ENCODE measurements at places on chromosomes 11 and 22.

DNA sequence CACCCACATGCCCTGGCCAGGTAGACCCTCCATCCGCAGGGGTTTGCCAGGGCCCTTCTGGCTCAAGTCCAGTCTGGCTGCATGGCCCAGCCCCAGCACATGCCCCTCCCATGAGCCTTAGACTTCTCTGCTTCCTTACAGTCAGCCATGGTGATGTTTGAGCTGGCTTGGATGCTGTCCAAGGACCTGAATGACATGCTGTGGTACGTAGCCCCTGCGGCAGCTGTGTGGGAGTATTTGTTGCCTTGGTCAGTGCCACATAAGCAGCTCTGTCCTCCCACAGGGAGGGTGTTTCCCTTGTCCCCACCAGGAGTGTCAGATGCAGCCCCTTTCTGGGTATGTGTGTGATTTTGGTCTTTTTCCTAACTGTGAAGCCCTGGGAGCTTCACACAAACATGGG lies 17.5 kb downstream of the CDC45 start:
- DNase-seq: no peak

DNA sequence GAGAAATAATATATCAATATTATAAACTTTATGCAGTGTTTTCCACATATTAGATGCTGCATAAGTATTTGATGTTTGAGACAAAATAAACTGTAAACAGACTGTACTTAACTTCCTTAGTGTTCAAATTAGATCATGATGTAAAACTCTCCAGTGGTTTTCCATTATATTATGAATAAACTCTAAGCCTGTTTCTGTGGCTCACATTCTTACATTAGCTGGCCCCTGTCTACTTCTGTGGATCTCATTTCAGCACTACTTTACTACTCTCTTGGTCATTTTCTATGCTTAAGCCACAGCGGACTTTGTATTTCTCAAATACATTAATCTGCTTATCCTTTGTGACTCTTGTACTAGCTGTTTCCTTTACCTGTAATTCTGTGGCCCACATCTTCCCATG lies 55.6 kb downstream of the ARHGEF12 start:
- no peak for DNase-seq

DNA sequence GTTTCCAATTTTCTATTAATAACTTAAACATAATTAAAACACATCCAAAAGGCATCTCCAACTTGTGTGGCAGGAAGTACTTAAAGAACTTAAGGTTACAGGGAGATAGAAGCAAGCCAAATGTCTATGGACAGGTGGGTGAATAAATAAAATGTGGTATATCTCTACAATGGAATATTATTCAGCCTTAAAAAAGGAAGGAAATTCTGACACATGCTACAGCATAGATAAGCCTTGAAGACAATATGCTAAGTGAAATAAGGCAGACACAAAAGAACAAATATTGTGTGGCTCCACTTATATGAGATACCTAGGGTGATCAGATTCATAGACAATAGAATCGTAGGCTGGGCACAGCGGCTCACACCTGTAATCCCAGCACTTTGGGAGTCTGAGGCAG lies 109.6 kb downstream of the WT1 start:
- no peak for DNase-seq

DNA sequence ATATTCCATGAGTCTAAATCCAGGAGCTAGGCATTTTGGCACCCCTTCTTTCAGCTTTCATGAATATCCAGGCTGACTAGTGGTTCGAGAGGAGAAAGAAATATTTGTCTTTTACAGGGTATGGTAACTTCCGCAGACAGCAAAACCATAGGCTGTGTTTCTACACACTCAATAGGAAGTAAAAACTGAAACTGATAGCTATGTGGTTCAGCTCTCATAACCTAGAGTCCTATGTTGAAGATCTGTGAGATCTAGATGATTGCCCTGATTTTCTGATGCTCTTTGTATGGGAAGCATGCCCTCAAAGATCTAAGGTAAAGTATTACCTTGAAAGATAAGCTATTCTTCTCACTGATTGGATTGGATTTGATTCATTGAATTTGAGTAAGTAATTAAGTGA lies 118.3 kb downstream of the CD44 start:
- DNase-seq: peak; percentile 51

- DNase-seq: peak; percentile 53
Measured at GRCh38 chr11:95835768-95836488, 45.6 kb downstream of the CEP57 start.

DNA sequence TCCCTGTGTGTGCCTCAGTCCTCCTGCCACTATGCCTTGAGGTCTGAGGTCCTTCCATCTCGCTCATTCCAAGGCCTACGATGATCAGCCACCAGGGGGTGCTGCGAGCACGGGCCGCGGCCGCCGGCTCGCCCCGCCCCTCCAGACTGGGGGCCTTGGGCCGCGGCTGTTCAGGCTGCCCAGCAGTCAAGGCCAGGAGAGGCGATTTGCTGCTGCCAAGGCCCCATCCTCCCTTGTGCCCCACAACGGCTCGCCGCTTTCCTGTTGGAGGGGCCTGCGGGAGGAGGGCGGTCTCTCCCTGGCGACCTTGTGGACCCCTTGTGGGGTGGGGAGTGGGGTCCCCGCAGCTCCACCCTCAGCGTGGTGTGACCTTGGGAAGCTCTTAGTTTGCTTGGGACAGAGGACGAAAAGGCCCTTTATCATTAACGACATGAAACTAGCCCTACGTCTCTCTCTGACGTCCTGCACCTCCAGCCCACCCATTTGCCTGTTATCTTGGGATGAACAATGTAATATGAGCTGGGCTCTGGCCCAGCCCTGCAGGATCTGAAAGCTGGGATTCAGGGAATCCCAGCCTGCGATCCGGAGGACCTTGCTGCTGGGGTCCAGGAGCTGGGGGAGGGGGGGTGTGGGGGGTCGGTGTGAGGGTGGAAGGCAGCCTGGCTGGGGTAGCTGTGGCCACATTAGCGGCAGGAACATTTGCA lies 5.3 kb upstream of the GALR3 start:
- DNase-seq: peak; percentile 80

- no peak for DNase-seq
Measured at GRCh38 chr11:76610371-76610770, 60.2 kb downstream of the LRRC32 start.

- DNase-seq: no peak
Measured at GRCh38 chr11:130638033-130638432, 189.6 kb downstream of the ADAMTS15 start.

DNA sequence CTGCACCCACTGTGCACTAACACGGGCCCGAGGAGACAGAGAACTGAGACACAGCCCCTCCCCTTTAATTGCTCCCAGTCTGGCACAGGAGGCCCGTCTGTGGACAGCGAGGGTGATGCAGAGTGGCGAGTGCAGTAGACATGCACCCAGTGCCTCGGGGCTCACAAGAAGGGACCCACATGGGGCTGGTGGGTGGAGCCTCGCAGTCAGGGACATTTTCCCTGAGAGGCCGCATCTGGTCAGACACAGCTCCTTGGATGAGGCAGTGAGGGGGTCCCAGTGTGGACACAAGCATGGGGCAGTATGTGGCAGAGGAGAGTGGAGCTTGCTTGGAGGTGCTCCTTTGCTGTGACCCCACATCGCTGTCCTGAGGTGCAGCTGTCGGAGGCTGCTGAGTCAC lies 54.8 kb downstream of the SBF1 start:
- no peak for DNase-seq

DNA sequence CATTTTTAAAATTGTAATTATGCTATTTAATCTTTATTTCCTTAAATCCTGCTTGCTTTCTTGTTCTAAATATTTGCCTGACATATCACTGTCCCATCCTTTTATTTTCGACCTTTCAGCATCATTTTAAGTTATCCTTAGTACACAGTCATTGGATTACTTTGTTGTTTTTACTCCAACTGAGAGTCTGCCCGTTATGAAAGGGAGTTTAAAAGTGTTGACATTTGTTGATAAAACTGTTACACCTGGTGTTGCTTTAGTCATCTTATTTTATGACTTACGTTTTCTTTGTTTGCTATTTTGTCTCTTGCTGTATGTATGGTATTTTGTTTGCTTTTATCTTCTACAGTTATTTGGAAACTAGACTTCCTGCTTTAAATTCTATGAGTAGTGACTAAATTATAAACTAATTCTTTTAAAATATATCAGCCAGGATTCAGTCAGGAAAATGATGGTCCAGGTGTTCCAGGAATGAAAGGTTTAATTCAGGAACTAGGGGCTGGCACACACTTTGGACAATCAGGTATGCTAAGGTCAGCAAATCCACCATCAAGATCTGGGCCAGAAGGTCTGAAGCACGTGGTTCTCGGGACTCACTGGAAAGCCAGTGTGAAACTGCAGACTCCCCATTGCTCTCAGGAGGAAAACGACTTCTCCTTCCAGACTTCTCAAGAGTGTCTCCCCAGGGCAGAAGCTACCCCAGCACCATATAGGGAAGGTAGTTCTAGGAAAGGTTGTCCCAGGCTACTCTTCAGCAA lies 86.0 kb downstream of the RASSF10 start:
- DNase-seq: no peak

DNA sequence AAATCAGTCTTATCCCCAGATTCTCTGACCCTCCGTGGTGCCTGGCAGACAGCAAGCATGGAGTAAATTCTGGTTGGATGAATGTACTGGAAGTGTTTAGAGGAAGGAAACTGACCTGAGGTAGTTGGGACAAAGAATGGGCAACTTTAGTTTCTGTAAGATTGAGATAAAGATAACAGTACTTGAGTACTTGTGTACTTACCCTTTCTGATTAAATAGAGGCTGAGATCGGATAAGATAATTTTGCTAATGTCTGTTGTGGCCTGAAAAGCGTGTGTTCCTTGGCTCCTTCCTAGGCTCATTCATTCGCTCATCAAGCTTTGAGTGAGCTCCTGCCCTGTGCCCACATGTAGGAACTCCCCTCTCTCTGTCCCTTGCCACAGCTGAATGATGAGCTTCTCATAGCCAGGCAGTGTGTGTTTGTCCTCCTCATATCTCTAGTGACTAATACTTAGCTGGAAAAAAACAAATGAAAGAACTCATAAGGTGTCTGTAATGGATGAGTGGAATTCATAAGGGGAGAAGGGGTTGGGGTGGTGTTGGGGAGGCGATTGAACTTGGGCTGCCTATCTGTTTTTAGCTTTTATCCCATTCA lies 118.1 kb downstream of the DBX1 start:
- DNase-seq: no peak

GRCh38 chr22:37010976-37011375 lies 8.3 kb downstream of the TST start:
- no peak for DNase-seq

- no peak for DNase-seq
Measured at GRCh38 chr11:83120327-83120726, 36.6 kb upstream of the PCF11 start.

- no peak for DNase-seq
Measured at GRCh38 chr22:22037740-22038139, 55.2 kb upstream of the TOP3B start.

DNA sequence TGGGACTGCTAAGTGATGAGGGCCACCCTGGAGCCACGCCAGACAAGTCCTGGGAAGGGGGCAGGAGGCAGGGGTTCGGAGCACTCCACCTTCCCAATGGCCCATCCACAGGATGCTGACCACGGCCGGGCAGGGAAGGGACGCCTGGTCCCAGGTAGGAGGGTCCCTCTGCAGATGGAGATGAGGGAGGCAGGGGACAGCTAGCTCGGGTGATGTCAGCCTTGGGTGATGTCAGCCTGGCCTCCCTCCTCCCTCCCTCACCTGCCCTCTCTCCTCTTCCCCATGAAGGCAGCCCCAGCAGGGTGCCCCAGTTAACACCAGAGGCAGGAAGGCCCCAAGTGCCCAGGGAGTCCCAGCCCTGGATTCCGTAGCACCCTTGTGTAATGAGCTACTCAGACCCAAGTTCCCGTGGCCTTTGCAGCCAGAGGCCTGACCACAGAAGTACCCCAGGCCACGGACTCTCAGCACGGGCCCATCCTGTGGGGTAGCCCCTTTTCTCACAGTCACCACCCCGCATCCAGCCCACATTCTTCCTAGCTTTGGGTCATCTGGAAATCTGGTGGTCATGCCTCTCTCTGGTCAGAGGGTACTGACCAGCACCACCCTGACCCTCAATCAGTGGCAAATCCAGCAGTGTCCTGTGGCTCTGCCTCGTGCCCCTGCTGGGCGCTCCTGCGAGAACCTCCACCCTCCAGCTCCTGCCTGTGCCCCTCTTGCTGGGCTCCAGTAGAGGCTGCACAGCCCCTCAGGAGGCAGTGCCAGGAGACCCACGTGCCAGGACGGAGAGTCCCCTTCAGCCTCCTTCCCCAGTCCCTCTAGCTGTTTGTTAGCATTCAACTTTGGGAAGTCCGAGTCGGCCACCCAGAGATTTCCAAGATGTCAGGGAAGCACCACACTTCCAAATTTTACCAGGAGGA lies 47.4 kb downstream of the SHANK2 start:
- no peak for DNase-seq

GRCh38 chr22:42317008-42317407 lies 46.6 kb upstream of the TCF20 start:
- peak; percentile 82 for DNase-seq

GRCh38 chr22:45540122-45540521 lies 37.4 kb downstream of the FBLN1 start:
- DNase-seq: no peak

DNA sequence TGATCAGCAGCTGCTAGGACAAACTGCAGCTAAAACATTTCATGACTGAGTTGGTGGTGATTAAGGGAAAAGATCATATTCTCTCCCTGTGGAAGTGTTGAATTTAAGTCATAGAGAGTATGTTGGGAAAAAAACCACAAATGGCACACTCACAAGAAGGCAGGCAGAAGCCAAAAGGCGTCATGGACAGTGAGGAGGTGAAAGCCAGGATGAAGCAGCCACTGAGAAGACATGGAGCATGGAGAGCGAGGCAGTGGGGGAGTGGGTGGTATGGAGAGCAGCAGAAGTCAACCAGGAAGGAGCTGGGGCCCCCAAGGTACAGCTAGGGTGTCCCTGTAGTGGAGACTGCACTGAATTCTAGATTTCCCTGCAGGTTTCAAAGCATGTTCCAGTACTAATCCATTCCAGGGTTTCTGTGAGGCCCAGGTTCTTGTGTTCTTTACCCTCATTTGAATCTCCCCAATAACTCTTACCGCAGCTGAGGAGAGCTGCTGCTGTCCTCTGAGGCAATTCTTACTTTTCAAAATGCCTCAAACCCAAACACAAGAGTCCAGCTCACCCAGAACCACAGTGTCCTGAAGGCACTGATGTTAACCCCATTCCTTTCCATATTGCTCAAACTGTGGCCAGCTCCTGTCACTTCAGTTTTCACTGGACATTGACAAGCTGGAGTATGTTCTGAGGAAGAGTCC lies 191.8 kb upstream of the E2F8 start:
- DNase-seq: no peak

GRCh38 chr11:62077132-62077531 lies 46.7 kb upstream of the INCENP start:
- no peak for DNase-seq

- no peak for DNase-seq
Measured at GRCh38 chr11:120903686-120904085, 120.2 kb upstream of the TBCEL start.

GRCh38 chr11:100190395-100190794 lies 496.7 kb upstream of the ARHGAP42 start:
- no peak for DNase-seq

- no peak for DNase-seq
Measured at GRCh38 chr11:32435511-32435941, at the start of gene WT1. WT1 (minus strand) TSS chr11:32435539.

GRCh38 chr11:19073454-19074415 lies 13.2 kb upstream of the MRGPRX2 start:
- DNase-seq: no peak

- no peak for DNase-seq
Measured at GRCh38 chr11:1916986-1917522, 2.4 kb upstream of the TNNT3 start.

- no peak for DNase-seq
Measured at GRCh38 chr11:19075636-19076035, 15.1 kb upstream of the MRGPRX2 start.

All from immature natural killer cell (primary cell).